Kidney (tissue), 22 donors: ENCODE measurements at places on chromosomes 5 and 9. TPM values are rescaled to one million over a fixed set of nuclear protein-coding genes. Genes with fewer than 3 reads are reported as not detected.

Gene PCDHB16
- polyA plus RNA-seq, result 0.67 TPM

Gene EPB41L4B
- 7.7 TPM for polyA plus RNA-seq

Gene GPX3
- polyA plus RNA-seq, result 27,893 TPM

Gene MAMDC2
- 1.5 TPM for polyA plus RNA-seq

Gene B4GALT7
- polyA plus RNA-seq, result 42.6 TPM
